CD4-positive, CD25-positive, alpha-beta regulatory T cell (primary cell): ENCODE measurements at places on chromosomes 11 and 22.

DNA sequence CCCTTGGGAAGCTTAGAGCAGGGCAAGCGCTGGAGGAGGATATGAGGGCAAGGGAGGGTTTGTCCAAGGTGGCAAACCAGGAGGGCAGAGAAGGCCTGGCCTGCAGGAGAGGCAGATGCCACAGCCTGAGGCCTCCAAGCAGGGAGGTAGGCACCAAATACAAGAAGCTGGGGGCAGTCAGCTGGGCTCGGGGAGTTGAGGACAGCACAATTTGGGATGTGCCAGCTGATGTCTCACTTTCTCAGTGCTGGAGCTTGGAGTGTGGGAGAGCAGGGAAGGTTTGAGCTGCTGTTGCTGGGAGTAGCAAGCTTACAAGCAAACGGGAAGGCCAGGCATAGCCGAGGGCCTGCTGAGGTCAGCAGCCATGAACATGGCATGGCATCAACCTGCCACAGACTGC is 4.0 kb downstream of the ZDHHC24 start:
- no peak for DNase-seq

DNA sequence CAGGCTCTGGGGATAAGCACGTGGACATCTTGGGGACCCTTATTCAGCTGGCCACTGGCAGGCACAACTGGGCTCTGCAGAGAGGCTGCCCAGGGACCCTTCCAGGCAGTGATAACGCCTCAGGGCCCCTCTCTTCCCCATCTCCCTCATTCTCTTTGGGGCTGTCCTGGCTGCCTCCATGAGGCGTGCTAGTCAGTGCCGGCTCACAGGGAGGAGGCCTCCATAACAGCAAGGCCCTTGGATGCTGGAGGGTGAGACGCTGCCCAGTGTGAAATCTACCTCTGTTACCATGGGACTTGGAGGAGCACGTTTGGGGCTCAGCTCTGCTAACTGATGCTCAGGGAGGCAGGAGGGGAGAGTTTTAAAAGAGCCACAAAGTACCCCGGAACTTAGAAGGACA is 221.3 kb downstream of the CTTN start:
- no peak for DNase-seq

GRCh38 chr22:47822422-47822821 is 1060.0 kb downstream of the TBC1D22A start:
- DNase-seq, result no peak

GRCh38 chr11:12556788-12557384 is 117.3 kb upstream of the TEAD1 start:
- no peak for DNase-seq
